ENCODE measurements at places on chromosomes 1 and 21.

DNA sequence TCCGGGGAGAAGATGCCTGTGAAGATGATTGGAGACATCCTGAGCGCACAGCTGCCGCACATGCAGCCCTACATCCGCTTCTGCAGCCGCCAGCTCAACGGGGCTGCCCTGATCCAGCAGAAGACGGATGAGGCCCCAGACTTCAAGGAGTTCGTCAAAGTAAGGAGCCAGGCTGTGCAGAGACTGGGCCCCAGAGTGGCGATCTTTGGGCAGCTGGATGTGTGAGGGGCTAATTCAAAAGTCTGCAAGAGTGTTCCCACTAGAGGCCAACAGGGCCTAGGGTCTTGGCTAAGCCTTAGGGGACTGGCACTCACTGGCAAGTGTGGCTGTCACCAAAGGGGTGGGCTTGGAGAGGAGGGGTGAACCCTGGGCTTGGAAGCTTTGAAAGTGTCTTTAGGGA is 50.4 kb downstream of the ATP5PO start:
- no peak for DNase-seq

GRCh38 chr1:214123061-214123784 is 135.4 kb downstream of the PROX1 start:
- DNase-seq: peak; percentile 46

GRCh38 chr1:32066489-32066873 is 6.3 kb upstream of the TMEM39B start:
- DNase-seq: peak; percentile 39

GRCh38 chr1:218930472-218931241 is 243.0 kb upstream of the LYPLAL1 start:
- no peak for DNase-seq

GRCh38 chr1:22245726-22246125 is 102.8 kb upstream of the WNT4 start:
- DNase-seq: no peak

DNA sequence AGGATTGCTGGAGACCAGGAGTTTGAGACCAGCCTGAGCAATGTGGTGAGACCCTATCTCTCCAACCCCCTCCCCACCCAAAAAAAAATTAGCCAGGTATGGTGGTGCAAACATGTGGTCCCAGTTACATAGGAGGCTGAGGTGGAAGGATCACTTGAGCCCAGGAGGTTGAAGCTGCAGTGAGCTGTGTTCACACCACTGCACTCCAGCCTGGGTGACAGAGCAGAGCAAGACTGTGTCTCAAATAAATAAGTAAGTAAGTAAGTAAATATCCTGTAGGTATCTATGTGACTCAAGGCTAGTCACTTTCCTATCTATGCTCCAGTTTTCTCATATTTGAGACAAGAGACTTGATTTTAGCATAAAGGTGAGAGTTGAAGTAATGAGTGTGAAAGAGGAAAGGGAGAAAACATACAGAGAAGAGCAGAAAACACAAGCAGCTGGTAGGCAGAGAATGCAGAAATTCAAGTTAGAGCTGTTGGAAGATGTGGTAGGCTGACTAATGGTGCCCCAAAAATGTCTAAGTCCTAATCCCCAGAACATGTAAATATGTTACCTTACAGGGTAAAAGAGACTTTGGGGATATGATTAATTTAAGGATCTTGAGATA is 7.5 kb downstream of the PPP1R12B start:
- DNase-seq: no peak

DNA sequence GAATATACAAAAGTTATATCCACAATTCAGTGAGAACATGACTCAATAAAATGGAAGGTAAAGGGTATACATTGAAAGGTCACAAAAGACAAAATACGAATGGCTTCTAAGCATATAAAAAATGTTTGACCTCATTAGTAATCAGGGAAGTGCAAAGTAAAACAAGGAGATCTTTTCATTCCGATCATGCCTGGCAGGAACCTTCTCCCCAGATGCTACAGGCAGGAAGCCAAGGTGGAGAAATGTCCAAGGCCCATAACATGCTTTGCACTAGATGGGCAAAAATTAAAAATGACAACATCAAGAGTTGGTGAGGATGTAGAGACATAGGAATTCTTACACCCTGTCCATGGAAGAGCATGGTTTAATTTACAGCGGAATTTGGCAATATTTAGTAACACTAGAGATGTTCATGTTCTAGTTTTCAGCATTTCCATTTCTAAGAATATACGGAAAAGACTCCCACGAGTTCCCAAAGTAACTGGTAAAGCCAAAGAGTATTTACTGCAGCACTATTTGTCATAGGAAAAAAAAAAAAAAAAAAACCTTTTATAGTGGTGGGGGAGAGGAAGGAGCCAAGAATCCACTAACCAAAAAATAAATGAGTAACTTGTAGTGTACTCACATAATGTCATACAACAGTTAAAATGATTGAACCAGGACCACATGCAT is 184.5 kb upstream of the KAZN start:
- DNase-seq: no peak

DNA sequence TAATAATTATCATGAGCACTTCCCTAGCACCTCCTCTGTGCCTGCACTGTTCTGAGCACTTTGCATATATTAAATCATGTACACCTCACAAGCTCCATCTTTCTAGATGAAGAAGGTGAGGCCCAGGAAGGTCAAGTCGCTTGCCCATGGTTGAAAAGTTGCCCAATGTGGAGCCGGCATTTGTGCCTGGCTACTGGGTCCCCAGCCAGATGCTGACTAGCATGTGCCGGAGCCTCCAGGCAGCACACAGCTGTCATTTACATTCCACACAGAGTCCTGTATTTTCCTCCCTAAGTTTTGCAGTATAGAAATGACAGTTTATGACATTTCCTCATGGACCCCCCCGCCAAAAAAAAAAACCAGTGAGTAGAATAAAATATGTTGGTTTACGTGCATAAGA is 94.3 kb downstream of the BCAR3 start:
- DNase-seq: no peak

- peak; percentile 53 for DNase-seq
Observed at GRCh38 chr1:150567341-150567716, 12.1 kb downstream of the MCL1 start.

- no peak for DNase-seq
Observed at GRCh38 chr1:15465674-15466073, 9.1 kb downstream of the CELA2A start.

DNA sequence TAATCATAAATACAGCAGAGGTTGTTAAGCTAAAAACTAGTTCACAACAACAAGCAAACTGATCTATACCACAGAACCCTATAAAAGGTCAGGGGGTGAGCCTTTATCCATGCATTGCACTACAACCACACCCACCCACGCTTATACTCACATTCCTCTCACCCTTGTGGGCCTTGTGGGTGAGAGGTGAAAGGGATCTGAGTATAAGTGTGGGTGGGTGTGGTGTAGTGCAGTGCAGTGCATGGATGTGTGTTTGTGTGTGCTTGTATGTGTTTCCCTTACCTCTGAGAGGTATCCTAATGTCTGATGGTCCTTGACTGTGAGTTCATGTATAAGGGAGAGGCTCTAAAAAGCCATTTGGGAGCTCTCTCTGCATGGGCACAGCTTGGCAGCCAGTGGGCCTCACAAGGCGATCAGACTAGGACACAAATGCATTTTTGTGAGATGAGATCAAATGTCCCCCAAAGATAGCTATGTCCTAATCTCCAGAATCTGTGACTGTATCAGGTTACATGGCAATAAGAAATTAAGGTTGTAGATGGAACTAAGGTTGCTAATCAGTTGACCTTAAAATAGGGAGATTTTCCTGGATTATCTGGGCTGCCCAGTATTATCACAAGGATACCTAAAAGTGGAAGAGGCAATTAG is 95.5 kb upstream of the DPT start:
- DNase-seq: no peak

DNA sequence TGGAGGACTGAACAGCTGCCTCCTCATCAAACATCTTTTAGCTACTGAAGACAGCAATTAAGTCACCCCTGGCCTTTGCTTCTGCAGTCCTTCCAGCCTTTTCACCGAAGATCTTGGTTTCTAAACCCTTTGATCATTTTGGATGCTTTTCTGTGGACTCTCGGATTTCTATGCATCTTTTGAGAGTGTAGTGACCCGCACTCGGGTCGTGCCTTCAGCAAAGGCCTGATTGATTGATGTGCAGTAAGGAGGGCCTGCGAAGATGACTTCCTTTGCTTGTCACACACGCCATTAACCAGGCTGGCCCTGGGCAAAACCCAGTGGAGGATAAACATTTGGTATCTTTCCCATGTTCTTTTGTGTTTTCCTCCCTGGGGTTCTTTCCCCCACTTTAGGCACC is 157.5 kb upstream of the CD34 start:
- no peak for DNase-seq

- no peak for DNase-seq
Observed at GRCh38 chr1:22470227-22470626, 18.6 kb downstream of the ZBTB40 start.

DNA sequence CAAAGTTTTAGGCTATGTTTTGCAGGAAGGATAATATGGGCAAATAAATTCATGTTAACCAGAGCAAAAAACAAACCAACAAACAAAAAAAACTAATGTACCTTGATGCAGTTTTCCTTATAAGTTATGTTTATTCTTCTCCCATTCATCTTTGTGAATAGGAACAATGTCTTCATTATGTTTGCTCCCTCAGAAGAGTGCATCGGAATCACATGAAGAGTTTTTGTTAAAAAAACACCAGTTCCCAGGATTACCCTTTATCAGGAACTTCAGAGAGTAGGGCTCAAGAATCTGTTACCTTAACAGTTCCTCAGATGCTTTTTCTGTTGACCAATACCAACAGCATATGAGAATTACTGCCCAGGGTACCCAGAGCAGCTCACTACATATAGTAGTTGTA is 14.6 kb upstream of the PRRC2C start:
- DNase-seq: no peak

DNA sequence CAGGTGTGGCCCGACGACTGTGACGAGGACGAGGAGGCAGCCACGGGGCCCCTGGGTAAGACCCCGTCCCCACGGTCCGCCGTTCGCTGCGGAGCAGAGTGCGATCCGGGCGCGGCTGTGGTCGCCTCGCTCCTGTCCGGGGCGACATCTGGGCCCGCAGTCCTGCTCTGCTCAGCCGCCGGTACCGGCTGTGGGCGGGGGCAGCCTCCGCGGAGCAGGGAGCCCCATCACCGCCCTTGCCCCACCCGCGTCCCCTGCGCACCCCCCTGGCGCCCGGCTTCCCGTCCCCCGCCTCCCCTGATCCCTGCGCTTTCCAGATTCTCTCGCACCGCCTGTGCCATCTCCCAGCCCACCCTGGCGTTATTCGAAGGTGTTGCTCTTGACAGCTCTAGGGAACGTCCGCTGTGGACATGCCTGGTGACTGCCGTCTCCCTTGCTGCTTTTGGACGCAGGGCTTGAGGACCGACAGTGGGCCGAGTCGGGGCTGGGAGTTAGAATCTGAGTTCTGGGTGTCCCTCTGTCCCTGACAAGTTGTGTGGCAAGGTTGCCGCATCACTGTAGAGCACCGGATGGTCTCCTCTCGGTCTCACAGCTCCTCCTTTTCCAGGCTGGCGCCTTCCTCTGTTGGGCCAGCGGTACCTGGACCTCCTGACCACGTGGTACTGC is 596 bp downstream of the TOR3A start:
- DNase-seq: peak; percentile 51

- no peak for DNase-seq
Observed at GRCh38 chr21:44456214-44456914, 1.1 kb downstream of the LRRC3 start.

GRCh38 chr1:63624911-63625310 is 31.7 kb downstream of the PGM1 start:
- no peak for DNase-seq

DNA sequence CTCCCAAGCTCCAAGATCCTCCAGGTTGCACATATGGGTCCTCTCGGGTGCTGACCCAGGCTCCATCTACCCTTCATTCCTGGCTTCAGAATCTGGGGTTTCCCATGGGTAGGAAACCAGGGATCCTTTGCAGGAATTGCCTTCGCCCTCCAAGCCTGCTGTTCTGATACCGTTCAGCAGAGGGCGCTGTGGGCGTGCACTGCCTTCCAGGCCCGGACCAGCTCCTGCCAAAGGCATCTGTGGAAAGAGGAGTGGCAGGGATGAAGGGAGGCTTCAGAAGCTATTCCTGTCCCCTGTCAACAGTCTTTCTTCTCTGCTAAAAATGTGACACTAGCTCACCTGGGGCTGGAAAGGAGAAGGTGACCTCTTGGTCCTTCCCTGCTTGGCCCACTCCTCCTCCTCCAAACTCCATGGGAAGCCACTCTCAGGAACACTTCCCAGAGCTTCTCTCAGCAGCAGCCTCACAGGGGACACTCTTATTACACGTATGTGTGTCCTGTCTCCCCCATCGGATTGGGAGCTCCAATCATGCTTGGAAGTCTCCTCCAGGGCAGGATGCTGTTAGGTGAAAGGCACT is 71.2 kb downstream of the VWA5B1 start:
- DNase-seq: peak; percentile 31

DNA sequence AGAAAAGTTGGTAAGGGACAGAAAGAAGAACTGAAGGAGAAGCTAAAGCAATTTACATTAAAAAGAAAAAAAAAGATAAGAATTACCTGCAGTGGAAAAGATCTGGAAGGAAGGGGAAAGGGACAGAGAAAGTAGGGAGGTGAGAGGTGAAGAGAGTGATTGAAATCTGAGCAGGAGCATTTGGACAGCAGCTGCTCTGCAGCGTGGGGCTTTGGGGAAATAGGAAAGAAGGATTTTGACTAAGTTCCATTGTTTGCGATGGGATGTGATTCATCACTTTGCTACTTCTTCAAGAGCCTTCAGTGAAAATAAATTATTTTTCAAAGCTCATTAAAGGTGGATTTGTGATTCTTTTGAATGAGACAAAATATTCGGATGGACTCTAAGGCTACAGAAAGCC is 26.1 kb upstream of the NMNAT2 start:
- DNase-seq: no peak

DNA sequence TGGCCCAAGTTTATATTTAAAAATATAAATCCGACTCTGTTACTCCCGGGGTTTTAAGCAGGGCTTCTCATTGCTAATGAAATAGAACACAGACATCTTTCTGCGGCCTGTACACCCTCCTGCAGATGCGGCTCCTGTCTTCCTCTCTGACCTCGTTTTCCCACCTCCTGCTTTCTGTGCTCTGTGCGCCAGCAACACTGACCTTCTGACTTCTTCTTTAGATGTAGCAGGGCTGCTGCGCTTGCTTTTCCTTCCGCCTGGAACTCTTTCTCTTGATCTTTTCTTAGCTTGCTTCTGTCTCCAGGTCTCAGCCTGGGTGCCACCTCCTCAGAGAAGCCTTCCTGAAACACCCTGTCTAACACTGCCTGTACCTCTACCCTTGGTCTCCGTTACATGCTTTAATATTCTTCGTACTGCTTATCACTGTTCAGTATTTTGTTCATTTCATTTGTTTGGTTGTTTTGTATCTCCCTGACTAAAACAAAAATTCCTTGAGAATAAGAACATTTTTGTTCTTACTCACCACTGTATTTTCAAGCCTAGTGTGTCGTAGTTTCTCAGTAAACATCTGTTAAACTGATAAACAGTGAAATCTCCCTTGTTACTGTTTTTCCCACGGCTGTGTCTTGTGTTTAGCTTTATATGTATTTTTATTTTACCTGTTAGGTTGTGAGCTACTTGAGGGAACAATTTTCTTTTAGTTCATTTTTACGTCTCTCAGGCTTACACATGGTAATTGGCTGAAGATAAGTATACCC is 79.0 kb downstream of the ST3GAL3 start:
- no peak for DNase-seq
